Amygdala (tissue), 56 donors: ENCODE measurements at places on chromosomes 1 and 21.

GRCh38 chr1:32491386-32491785 lies 26.5 kb downstream of the ZBTB8B start:
- no peak for DNase-seq

GRCh38 chr1:24919791-24920532 lies 10.1 kb downstream of the RUNX3 start:
- DNase-seq: no peak

DNA sequence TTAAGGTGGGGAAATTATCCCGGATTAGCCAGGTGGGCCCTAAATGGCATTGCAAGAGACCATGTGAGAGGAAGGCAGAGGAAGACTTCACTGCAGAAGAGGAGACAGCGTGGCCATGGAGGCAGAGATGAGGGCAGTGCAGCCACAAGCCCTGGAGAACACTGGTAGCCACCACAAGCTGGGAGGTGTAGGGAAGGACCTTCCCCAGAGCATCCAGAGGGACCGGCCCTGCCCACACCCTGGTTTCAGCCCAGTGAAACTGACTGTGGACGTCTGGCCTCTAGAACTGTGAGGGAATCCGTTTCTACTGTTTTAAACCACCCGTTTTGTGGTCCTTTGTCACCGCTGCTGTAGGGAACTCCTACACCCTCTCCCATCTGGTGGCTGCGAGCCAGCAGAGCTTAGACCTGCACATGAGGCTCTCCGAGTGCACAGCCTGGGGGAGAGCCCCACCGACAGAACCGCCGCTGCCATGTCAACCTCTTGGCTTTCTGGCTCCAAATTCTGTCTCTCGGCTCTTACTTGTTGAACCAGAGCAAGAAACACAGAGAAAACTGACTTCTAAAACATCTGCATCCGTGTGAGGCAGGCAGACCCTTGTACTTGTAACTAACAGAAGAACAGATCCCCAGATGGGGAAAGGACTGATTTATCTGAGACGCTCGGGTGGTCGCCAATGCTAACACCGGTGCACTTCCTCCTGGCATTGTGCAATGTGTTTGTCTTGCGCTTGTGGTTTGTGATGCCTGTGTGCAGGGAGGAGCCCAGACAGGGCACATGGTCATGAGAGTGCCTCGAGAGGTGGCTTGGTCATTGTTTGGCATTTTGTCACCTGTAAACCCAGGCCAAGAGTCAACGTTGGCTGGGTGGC lies 90.8 kb upstream of the TMPRSS2 start:
- no peak for DNase-seq

DNA sequence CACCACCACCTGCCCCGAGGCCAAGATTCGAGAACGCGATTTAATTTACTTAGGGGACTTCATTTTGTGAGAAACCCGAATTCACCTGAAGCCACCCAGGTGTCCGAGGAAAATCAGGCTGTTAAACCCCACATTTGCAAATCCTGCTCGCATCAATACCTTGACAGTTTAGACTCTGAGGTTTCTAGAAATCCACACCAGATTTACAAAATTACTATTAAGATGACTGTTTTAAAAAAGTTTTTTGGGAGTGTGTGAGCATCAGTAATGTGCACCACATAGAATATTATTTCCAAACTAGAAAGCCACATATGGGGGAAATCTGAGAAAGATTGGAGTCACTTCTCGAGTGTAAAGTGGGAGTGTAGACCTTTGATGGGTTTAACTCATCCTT lies 685 bp downstream of the RIMKLA start:
- DNase-seq: no peak

DNA sequence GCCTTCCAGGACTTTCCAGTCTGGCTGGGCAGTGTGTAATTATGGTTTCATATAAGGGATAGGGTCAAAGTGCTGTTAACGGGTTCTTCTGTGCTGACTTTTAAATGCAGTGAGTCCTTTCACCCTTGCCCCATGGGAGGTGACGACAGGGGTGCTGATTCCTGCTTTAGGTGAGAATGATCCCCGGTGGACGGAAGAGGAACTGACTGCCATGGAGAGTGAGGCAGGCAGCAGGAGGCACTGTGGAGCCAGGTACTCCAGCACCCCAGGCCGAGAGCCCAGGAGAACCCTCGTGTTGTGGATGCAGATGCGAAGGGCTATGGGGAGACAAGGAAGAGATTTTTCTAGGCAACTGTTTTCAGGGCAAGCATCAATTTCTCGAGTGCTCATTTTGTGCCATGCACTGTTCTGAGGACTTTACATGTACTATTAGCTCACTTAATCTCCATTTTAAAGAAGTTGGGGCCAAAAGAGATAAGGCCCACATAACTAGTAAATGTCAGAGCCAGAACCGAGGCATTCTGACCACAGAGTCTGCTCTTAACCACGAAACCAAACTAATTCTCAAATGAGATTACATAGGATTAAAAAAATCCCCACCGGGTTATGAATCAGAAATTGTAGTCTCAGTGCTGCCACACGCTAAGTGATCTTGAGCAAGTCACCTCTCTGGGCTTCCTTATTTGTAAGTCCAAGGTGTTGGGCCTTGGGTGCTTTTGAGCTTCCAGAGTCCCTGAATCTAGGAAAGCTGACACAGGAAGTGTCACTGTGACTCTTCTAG lies 28.2 kb downstream of the STPG1 start:
- no peak for DNase-seq

- no peak for DNase-seq
These were observed 191.4 kb downstream of the DAB1 start for GRCh38 chr1:57232500-57232899.

DNA sequence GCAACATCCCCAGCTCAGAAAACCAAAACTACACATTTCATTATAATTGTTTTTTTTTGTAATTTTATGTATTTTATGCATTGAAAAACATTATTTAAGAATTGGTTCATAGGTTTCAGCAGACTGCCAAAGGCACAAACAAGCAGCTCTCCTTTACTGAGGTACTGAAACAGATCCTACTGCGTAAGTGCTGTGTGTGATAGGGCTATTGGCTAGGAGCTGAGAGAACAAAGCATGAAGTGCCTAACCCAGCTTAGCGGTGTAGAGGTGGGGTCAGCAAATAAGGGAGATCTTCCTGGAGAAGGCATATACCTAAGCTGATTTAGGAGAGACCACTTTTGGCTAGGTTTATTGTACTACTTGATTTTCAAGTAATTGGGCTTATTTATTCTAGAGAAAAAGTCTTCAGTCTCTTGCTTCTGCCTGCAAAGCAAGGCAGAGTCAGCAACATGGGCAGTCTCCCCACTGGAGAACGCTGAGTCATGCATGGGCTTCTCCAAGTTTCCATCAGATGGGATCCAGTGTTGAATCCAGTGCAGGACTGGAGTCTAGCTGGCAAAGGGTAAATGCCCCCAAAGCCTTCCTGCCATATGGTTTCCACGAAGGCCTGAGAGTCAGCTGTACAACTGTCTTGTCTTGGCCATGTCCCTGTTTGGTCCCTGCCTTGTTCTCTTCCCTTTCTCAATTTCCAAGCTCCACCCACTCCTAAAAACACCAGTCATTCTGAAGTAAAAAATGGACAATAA lies 18.0 kb upstream of the YTHDF2 start:
- no peak for DNase-seq

DNA sequence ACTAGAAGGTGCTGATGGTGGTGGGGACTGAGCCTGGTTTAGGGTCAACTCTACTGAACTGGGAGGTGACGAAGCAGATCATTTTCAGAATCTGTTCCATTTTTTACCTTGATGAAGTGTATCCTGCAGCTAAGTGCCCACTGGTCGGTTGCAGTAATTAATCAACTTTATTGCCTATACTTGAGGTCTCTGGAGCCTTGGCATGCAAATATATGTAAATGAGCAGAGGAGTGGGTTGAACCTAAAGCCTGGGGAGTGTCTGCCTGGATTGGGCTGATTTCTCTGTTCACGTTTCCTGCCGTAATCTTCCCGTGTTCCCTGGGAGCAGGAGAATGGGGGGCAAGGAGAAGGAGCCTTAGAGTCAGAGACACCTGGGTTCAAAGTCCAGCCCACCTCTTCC lies 286.8 kb downstream of the PTPRU start:
- no peak for DNase-seq

- DNase-seq: no peak
These were observed 979.2 kb downstream of the MRPL39 start for GRCh38 chr21:24628046-24628445.

DNA sequence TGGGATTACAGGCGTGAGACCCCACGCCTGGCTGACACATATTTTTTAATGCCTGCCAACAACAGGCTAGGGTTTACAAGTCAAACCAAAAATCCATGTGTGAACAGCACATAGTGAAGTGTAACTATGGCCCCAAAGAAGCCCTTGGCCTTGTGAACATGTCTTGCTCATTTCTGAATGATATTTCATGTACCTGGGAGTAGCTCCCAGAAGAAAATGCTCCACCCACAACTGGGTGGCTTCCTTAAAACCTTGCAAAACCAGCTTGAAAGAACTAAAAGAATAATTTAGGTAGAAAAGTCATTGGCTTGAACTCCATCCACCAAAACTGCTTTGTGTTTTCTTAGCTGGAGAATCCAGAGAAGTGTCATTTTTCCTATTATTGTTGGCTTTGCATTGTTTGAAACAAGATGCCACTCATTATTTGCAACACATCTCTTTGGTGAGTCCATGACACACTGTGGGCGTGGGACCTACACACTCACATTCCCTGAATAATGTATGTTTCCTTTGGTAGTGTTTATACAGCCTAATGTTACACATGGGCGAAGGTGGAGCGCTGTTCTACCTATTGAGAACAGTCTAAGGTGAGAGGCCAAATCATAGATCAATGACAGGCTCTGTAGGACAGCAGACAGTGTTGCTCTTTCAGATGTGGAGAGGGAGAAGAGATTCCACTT lies 28.5 kb upstream of the SDE2 start:
- no peak for DNase-seq

DNA sequence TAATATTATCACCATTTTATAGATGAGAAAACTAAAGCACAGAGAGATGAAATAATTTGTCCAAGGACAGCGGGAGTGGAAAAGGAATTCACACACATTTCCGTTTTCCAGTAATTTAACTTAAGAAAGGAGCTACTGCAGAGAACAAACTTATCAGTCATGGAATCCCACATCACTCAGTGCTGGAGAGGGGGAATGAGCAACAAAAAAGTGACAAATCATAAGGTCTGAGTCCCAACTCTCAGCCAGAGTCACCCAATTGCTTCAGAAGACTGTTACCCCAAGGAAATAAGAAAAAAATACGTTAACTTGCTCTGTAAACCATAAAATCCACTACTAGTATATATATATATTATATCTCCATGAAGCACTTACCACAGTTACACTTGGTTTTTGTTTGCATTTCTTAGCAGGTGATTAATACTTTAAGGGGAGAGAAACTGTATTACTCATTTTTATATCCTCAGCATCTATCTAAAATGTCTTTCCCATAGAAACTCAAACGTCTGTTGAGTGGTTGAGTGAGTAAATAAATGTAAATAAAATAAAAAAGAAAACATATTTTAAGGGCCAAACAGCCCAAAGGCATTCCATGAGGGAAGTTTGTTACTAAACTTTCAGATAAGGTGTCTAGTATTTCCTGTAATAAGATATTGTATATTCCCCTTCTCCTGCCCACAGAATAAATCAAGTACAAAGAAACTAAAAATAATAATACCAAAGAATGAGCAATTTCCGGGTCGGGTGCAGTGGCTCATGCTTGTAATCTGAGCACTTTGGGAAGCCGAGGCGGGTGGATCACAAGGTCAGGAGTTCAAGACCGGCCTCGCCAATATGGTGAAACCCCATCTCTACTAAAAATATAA lies 76.8 kb downstream of the SLC45A1 start:
- no peak for DNase-seq

DNA sequence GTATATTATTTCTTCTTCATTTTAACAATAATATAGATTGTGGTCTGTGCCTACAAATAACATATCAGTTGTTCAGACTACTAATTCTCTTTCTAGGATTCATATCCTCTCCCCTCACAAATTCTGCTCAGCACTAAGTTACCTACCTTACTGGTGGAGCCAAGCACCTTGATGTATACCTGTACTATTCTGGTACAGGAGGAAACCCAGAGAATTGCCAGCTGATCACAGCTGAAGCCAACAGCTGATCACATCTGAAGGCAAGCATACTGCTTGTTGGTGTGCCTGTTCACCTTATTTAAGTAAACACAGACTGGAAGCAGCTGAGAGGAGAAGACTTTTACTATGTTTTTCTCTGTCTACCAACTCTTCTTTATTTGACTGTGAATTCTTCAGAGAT lies 101.8 kb downstream of the PBX1 start:
- DNase-seq: no peak

- no peak for DNase-seq
These were observed 3.9 kb downstream of the EGLN1 start for GRCh38 chr1:231418101-231418740.

DNA sequence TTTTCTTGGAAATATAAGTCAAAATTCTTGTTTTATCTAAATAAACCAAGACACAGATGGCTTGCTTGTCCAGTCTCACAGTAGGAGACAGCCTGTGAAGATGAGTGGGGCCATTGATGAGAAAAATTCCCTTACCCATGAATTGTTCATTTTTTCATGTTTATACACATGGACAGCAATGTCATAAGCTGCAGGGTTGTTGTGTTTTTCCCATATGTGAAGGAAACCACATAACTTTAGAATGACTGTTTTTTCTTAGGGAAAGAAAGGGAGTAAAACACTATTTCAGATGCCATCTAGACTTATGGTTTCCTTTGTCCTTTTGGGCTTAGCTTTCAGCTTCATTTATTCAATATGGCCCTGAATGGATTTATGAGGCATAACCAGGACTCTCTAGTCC lies 622.5 kb upstream of the NR5A2 start:
- DNase-seq: no peak

- no peak for DNase-seq
These were observed 144.8 kb downstream of the GLUL start for GRCh38 chr1:182246783-182247182.

- DNase-seq: no peak
These were observed 7.4 kb downstream of the LHX9 start for GRCh38 chr1:197924516-197925123.

- DNase-seq: no peak
These were observed 790 bp downstream of the RPS8 start for GRCh38 chr1:44775930-44776729.

GRCh38 chr1:51433972-51434510 lies 85.0 kb downstream of the EPS15 start:
- DNase-seq: no peak

GRCh38 chr1:24900486-24900849 lies 29.6 kb downstream of the RUNX3 start:
- DNase-seq: no peak
